ENCODE measurements at places on chromosomes 13 and 19. TPM values are rescaled to one million over a fixed set of nuclear protein-coding genes. Genes with fewer than 3 reads are reported as not detected.

Gene DCLK1
- total RNA-seq = 3.5 TPM

Gene EPS8L1
- 10.5 TPM for total RNA-seq

Gene RFPL4AL1
- 0.13 TPM for total RNA-seq

Gene MAP4K1
- total RNA-seq = 0.53 TPM

Gene ZNF554
- total RNA-seq = 2.0 TPM

Gene NOTCH3
- total RNA-seq = 0.22 TPM

Gene C19orf73
- 0.80 TPM for total RNA-seq

Gene TEKTIP1
- not detected for total RNA-seq

Gene NFIC
- total RNA-seq = 83.0 TPM

Gene ZNF486
- 9.0 TPM for total RNA-seq

Gene ATCAY
- total RNA-seq = not detected

Gene NKPD1
- total RNA-seq = under 0.01 TPM

Gene ANKLE1
- total RNA-seq = 1.6 TPM

Gene CLDND2
- not detected for total RNA-seq

Gene ZNF208
- total RNA-seq = 0.13 TPM

Gene PRSS57
- not detected for total RNA-seq

Gene UNC13A
- total RNA-seq = under 0.01 TPM

Gene IL12RB1
- total RNA-seq = not detected

Gene PNMA8A
- 7.3 TPM for total RNA-seq

Gene PRR19
- 0.50 TPM for total RNA-seq

Measured in thoracic aorta endothelial cell (primary cell).